ENCODE measurements at places on chromosomes 12 and 14. TPM values are rescaled to one million over a fixed set of nuclear protein-coding genes. Genes with fewer than 3 reads are reported as not detected.

GRCh38 chr12:57739387-57739786 lies 845 bp upstream of the AGAP2 start:
- DNase-seq = no peak

DNA sequence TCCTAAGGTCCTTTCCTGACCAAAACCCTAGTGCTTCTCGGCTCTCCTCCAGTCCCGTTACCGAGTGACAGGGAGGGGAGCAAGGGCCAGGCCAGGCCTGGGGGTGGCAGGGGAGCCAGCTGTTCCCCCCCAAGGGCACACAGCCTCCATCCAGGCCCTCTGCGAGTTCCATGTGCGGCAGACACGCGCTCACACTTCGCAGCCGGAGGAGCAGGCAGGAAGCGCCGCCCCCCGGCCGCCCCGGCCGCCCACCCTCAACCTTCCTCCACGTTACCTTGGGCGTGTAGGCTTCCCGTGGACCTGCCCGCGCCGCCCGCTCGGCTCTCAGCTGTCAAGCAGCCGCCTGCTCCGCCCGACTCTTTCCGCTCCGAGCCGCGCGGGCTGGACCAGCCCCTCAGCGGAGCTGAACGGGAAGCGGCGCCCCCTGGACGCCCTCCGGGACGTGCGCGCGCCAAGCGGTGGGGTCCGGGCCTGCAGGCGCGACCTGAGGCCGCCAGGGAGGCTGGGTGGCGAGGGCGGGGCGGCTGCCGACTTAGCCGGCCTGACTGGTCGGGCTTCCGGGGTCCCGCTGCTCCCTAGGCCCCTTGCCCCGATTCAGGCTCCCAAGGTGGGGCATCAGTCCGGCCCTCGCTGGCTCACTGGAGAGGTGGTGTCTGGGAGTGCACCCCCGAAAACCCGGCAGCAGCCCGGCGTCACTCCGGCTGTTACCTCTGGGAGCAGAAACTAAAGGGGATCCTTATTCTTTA lies at the start of gene CRACR2A:
TSS of gene CRACR2A (minus strand) at position 369 of the 746 bp plus-strand sequence. CDS start 56,110 bp downstream, outside the sequence.
- DNase-seq = peak; percentile 81

GRCh38 chr12:107139787-107140186 lies 46.4 kb upstream of the CRY1 start:
- DNase-seq = no peak

Gene YARS2
- total RNA-seq = 50.4 TPM

DNA sequence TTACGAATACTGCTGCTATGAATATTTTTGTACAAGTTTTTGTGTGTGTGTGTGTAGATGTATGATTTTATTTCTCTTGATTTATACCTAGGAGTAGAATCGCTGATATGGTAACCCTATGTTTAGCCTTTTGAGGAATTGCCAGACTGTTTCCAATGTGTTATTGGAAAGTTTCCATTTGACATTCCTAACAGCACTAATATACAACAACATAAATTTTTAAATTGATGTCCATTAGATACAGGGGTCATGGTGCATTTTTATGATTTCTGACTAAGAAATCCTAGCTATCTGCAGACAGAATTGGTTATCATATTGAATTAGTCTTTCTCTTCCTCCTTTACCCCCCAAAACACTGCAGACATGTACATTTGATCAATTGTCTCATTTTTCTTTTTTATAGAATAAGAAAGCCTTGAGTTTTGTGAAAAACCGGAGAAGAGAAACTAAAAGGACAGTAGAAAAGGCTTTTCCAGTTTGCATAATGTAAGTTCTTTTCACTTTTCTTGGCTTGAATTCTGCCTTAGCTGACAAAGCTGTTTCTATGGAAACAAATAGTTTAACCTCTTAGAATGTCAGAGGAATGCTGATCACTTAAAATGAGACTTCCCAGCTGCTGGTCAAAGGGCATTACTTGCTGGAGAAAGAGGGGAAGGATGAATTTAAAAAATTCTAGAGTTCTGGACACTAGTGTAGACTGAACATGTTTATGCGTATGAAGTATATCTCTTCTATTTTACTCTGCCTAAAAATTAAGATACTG lies 28.2 kb downstream of the PALS1 start:
- no peak for DNase-seq

- DNase-seq = no peak
Measured at GRCh38 chr14:35556548-35556947, 22.6 kb downstream of the INSM2 start.

GRCh38 chr14:59852350-59852749 lies 18.2 kb downstream of the RTN1 start:
- DNase-seq = no peak

DNA sequence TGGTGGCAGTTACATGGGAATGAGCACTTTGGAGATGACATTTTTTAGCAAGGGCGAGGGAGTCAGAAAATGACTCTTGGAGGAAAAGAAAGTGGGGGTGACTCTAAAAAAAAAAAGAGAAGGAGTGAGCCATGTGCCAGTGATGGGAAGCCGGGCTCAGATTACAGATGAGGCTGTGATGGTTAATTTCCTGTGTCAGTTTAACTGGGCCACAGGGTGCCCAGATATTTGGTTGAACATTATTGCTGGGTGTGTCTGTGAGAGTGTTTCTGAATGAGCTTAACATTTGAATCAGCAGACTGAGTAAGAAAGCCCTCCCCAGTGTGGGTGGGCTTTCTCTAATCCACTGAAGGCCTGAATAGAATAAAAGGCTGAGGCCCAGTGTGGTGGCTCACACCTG lies 26.8 kb upstream of the CCDC60 start:
- DNase-seq = no peak

DNA sequence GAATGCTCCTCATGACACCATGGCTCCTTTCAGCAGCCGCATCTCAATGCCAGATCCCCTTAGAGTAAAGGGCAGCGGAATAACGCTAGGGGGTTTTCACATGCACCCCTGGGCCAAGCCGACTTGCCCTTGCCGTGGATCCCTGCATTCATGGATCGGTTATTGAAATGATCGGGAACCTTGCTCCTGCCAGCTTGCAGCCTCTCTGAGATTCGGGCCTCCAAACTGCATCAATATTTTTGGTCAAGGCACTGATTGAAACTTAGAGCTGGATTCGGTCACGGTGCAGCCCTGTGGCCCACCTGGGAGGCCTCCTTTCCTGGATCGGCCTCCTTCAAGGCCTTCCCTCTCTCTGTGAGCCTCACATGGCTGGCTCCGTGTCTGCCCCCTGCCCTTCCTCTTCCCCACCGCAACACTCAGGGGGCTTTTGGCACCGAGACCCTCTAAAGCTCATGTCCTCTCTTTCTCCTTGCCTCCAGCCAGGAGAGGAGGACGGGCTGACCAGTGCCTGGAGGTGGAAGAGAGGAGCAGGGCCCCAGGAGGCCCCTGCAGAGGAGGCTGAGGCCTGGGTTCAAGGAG lies 1.8 kb downstream of the PTPN6 start:
- DNase-seq = no peak

GRCh38 chr12:109433618-109434017 lies 43.5 kb downstream of the KCTD10 start:
- DNase-seq = peak; percentile 9

GRCh38 chr14:103483600-103483999 lies 39.0 kb downstream of the CKB start:
- peak; percentile 88 for DNase-seq

Gene VPS37B
- 46.6 TPM for total RNA-seq

Gene FAM90A1
- 0.17 TPM for total RNA-seq

DNA sequence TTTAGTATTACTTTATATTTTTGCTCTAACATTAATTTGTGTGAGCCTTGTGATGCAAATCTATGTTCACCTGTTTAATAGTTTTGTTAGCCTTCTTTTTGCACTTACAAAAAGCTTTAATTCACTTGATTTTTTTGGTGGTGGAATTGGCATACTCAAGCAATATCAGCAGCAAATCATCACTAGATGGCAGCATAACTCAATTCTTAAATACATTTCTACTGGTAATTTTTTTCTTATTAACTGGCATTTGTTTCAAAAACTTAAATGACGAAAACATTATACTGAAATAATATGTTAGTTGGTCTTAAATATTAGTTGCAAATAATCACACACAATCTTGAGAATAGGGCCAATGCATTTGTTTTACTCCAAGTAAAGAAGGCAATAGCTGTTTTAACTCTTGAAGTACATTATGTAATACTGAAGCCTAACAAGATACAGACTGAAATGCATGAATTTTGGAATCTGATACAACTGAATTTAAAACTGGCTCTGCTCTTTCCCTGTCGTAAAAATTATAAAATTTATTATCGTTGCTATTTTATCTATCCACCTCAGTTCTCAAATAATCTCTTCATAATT lies 151.5 kb downstream of the ATXN7L3B start:
- peak; percentile 25 for DNase-seq

Gene KIF5A
- total RNA-seq = 0.69 TPM

DNA sequence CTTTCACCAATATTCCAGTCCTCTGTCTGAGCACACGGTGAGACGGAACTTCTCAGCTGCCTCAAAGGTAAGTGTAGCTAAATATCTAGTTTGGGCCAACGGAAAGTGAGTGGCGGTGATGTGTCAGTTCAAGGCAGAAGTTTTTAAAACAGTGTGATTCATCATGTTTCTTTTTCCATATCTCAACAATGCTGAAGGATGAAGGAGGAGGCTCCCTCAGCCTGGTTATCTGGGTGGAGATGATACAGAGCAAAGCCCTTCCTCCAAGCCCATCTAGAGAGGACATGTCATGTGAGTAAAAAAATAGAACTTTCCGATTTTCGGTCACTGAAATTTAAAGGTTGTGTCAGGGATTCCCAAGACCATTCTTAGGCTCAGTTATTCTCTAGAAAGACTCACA lies 13.1 kb upstream of the ANP32D start:
- no peak for DNase-seq

DNA sequence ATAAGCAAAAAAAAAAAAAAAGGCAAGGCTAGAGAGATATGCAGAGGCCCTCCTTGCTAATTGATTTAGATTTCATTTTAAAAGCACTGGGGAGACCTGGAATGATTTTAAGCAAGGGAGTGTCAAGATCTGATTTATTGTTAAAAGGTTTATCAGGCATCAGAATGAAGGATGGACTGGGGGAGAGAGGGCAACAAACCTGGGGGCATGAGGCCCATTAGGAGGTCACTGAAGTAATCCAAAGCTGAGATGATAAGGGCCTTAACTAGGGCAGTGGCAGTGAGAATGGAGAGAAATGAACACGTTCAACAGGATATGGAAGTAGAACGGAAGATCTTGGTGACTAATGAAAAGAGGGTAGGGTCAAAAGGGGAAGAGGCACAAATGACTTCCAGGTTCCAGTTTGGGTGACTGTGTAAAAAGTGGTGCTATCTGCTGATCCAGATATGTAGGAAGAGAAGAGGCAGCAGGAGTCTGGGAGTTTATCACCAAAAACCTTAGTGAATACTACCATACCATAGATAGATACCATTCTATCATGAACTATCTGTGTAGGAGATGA lies 24.0 kb downstream of the KITLG start:
- no peak for DNase-seq

GRCh38 chr12:66017736-66018135 lies 112.8 kb downstream of the LLPH start:
- DNase-seq = no peak

DNA sequence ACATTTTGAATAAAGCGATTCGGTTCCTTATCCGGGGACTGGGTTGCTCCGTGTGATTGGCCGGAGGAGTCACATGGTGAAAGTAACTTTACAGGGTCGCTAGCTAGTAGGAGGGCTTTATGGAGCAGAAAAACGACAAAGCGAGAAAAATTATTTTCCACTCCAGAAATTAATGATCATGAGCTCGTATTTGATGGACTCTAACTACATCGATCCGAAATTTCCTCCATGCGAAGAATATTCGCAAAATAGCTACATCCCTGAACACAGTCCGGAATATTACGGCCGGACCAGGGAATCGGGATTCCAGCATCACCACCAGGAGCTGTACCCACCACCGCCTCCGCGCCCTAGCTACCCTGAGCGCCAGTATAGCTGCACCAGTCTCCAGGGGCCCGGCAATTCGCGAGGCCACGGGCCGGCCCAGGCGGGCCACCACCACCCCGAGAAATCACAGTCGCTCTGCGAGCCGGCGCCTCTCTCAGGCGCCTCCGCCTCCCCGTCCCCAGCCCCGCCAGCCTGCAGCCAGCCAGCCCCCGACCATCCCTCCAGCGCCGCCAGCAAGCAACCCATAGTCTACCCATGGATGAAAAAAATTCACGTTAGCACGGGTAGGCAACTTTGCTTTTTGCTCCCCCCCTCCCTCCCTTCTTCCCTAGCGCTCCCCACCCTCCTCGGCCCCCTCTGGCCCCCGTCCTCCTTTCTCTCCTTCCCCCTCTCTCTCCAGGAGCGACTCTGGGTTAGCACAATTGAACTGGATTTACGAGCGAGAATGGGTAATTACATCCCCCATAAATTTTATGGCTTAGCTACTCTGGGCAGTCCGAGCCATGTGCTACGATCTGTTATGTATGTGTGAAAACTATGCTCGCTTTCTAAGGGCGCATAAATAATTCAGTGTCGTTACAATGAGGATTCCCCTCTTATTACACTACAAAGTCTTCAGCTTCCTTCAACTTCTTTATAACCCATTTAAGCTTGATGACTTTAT lies at the start of gene HOXC4:
TSS of gene HOXC4 (plus strand) at position 85 of the 991 bp plus-strand sequence. CDS start at position 173, 88 bp downstream.
- peak; percentile 78 for DNase-seq

- peak; percentile 33 for DNase-seq
Measured at GRCh38 chr12:15728118-15728598, 61.0 kb downstream of the EPS8 start.

GRCh38 chr12:98402671-98403070 lies 112.7 kb upstream of the TMPO start:
- DNase-seq = no peak

GRCh38 chr14:61050417-61050816 lies 69.4 kb downstream of the SLC38A6 start:
- DNase-seq = no peak

DNA sequence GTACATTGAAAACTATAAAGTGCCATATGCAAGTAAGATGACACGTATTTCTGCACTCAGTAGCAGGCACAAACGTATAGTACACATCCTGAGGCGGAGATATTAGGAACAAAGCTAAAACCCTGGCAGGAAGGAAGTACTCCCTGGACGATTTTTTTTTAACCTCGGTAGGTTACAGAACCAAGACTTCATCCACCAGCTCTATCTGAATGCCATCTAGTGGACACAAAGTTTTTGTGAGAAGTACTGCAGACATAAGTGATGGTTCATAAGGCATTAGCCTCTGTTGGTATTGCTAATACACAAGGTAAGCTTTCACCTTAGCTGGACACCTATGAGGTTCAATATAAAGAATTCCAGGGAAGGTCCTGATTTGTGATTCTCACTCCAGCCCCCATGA lies 83.0 kb upstream of the CCDC196 start:
- peak; percentile 21 for DNase-seq

Gene TMEM229B
- total RNA-seq = 2.9 TPM

DNA sequence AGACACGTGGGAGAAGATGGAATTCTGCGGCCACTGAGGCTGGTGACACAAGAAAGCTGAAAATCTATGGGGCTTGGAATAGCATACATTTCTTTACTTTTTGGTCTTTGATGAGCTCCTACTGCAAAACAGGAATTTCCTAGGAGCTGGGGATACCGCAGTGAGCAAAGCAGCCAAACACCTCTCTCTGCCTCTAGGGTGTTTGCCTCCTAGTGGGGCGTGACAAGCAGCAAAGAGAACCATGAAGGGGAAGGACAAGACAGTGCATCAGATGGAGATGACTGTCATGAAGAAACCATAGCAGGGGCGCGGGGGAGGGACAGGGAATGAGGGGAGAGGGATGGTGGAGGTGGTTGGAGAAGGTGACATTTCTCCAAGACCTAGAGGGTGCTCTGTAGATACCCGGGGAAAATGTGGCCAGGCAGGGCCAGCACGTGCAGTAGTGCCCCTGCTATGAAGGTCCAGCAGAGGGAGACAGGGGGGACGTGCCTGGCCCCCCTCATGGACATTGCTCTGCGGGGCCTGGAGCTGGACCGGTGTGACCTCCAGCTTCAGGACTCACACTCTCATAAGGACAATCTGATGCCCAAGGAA lies 58.6 kb downstream of the SERPINA3 start:
- no peak for DNase-seq

GRCh38 chr14:57834961-57835360 lies 30.9 kb downstream of the SLC35F4 start:
- DNase-seq = no peak
